ENCODE measurements at places on chromosomes 6 and 20.

DNA sequence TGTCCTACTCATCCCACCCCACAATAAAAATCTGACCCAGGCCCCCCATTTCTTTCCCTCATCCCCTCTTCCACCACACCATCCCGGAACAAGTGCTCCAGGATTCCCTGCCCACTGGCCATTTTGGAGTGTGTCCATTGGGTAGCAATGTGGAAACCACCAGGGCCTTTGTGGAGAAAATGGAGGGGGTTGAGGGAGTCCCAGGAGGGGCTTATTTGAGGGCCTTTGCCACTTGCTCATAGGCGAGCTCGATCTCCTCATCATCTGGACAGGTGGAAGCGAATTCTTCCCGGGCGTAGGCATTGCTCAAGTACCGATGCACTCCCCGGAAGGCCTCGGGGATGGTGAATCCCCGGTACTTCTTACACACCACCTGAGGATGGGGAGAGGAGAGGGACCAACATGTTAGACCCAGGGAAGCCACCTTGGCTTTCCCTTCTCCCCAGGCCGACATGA lies 1.6 kb upstream of the DDAH2 start:
- DNase-seq = no peak

- DNase-seq = no peak
These were observed 109.8 kb downstream of the JARID2 start for GRCh38 chr6:15355683-15356099.

- no peak for DNase-seq
These were observed 91.3 kb upstream of the SLC35B3 start for GRCh38 chr6:8526624-8527023.

DNA sequence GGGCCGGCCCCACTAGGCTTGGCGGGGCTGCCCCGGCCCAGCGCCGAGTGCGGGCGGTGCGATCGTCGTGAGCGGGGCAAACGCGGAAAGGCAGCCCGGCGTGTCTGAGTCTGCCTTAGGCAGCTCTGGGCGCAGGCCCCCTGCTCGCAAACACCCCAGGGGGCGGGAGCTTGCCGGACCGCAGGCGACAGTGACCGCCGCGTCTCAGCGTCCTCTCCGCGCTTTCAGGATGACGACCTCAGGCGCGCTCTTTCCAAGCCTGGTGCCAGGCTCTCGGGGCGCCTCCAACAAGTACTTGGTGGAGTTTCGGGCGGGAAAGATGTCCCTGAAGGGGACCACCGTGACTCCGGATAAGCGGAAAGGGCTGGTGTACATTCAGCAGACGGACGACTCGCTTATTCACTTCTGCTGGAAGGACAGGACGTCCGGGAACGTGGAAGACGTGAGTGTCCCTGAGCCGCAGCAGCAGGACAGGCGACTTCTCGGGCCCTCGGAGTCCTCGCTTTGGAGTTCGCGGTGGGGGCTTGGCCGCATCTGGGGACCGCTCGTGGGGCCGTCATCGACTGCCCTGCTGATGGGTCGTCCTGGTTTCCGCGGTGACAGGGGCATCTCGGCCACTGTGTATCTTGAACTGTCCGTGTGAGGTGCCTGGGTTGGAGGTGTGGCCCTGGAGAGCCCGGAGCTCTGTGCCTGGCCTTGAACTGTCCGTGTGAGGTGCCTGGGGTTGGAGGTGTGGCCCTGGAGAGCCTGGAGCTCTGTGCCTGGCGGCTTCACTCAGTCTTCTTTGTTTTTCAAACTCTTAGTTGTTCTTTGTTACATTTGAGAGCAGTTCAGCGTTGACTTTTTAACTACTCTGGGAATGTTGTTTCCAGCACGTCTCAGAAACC lies 786 bp downstream of the ADRM1 start:
- no peak for DNase-seq

DNA sequence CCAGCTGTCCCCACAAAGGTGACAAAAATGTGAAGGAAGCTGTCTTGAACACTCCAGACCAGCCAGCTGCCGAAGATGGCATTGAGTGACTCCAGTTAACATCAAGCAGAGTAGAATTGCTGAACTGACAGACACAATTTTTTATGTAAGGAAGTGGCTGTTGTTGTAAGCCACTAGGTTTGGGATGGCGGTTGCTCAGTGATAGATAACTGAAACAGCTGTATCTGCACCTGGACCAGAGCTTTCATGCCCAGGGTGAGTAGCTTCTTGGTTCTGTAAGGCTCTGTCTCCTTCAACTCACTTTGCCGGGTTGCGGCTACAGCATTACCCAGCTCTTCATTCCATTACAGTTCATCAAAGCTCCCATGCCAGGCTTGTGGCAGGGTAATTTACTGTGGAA lies 49.7 kb upstream of the DDR1 start:
- no peak for DNase-seq

All from fibroblast of skin of left biceps (primary cell).